ENCODE measurements at places on chromosomes 2 and 18. TPM values are rescaled to one million over a fixed set of nuclear protein-coding genes. Genes with fewer than 3 reads are reported as not detected.

GRCh38 chr2:141323571-141323970 lies 807.2 kb downstream of the LRP1B start:
- no peaks in the 10 kb centered on the region for H3K4me1 ChIP-seq
- no peak overlapping the region for H3K27ac ChIP-seq
- no peak overlapping the region for H3K4me3 ChIP-seq
- DNase-seq: no peak
- H3K36me3 ChIP-seq: no peaks in the 10 kb centered on the region
- H3K27me3 ChIP-seq: no peaks in the 10 kb centered on the region

DNA sequence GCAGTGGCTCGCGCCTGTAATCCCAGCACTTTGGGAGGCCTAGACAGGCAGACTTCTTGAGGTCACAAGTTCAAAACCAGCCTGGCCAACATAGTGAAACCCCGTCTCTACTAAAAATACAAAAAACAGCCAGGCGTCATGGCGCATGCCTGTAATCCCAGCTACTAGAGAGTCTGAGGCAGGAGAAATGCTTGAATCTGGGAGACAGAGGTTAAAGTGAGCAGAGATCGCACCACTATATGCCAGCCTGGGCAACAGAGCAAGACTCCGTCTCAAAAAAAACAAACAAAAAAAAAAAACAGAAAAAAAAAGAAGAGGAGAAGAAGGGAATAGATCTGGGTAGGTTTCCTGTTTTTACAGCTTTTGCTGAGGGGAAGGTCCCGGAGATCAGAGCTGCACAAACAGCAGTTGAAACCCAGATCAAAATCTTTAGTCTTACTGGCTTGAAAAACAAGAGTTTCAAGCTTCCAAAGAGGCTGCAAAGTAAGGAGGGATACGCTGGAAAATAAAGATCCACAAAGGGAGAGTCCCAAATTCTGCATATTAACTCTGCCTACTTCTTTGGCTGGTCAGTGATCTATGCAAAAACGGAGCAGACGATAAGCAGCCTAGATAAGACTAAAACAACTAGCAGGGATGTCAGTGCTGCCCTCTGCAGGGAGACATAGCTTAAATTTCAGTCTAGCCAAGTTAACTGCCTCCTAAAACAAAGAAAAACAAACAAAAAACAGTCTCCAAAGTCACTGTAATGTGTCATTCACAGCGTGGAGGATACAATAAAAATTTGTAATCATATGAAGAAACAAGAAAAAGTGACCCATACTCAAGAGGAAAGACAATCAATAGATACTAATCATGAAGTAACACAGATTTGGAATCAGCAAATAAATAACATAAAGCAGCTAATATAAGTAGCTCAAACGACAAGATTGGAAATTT lies 74.1 kb downstream of the TLK1 start:
- H3K36me3 ChIP-seq: no peaks in the 10 kb centered on the region
- no peaks in the 10 kb centered on the region for H3K27me3 ChIP-seq
- peak overlapping the region; percentile 44 for H3K4me3 ChIP-seq
- DNase-seq: peak; percentile 43

GRCh38 chr2:26605195-26605998 lies 35.8 kb downstream of the CIB4 start:
- peaks cover 7% of the 10 kb centered on the region for H3K4me1 ChIP-seq
- no peaks in the 10 kb centered on the region for H3K27me3 ChIP-seq
- H3K27ac ChIP-seq: no peak overlapping the region
- no peak overlapping the region for H3K4me3 ChIP-seq
- H3K36me3 ChIP-seq: no peaks in the 10 kb centered on the region

- no peak for DNase-seq
- peaks cover 6% of the 10 kb centered on the region for H3K4me1 ChIP-seq
- no peaks in the 10 kb centered on the region for H3K36me3 ChIP-seq
- no peak overlapping the region for H3K4me3 ChIP-seq
- H3K27ac ChIP-seq: no peak overlapping the region
Measured at GRCh38 chr2:231228974-231229529, 30.6 kb downstream of the ARMC9 start.

DNA sequence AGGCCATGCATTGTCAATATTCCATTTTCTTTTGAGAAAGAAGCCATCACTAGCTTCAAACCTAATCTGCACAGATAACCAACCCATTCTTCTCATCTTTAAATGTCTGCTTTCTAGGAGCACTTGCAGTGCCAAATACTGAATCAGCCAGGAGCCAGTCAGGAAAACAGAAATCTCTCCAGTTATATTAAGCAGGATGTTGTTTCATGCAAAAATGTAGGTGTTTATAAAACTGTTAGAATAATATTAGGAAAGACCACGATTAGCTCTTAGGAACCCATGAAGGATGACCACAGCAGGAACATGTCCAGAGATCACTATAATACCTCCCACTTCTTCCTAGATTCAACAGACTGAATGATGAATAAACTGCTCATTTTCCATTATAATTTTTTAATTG lies 86.0 kb downstream of the TTC32 start:
- H3K27me3 ChIP-seq: no peaks in the 10 kb centered on the region
- H3K27ac ChIP-seq: no peak overlapping the region
- no peaks in the 10 kb centered on the region for H3K4me1 ChIP-seq
- no peak for DNase-seq
- no peaks in the 10 kb centered on the region for H3K36me3 ChIP-seq

- no peak overlapping the region for H3K4me3 ChIP-seq
- H3K4me1 ChIP-seq: no peaks in the 10 kb centered on the region
- no peaks in the 10 kb centered on the region for H3K36me3 ChIP-seq
- no peak for DNase-seq
- no peak overlapping the region for H3K27ac ChIP-seq
- H3K27me3 ChIP-seq: no peaks in the 10 kb centered on the region
Measured at GRCh38 chr2:67671464-67672450, 274.6 kb downstream of the ETAA1 start.

DNA sequence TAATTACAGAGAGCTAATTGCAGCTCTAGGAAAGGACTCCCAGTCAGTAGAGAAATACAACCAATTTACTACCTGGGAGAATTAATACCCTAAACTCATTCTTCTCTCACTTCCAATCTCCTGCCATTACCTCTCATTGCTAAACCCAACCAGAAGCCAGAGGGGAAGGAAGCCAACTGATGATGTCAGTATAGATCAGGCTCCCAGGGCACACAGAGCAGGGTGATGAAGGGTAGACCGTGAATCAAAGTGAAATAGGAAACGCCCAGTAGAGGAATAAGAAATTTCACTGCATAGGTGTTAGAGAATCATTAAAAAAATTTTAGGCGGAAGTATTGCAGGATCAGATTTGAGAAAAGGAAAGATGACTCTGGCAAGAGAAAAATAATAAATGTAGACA lies 456.8 kb upstream of the NXPH2 start:
- H3K27ac ChIP-seq: no peak overlapping the region
- H3K4me3 ChIP-seq: no peak overlapping the region
- no peak for DNase-seq
- no peaks in the 10 kb centered on the region for H3K4me1 ChIP-seq
- no peaks in the 10 kb centered on the region for H3K27me3 ChIP-seq

GRCh38 chr2:1806254-1806653 lies 61.9 kb upstream of the PXDN start:
- no peak overlapping the region for H3K27ac ChIP-seq
- H3K36me3 ChIP-seq: no peaks in the 10 kb centered on the region
- no peak for DNase-seq

GRCh38 chr2:230955163-230955737 lies 30.2 kb upstream of the GPR55 start:
- H3K27ac ChIP-seq: no peak overlapping the region
- no peak overlapping the region for H3K4me3 ChIP-seq
- DNase-seq: no peak
- H3K4me1 ChIP-seq: no peaks in the 10 kb centered on the region

GRCh38 chr2:18855027-18855426 lies 265.7 kb upstream of the NT5C1B start:
- no peaks in the 10 kb centered on the region for H3K4me1 ChIP-seq
- no peak overlapping the region for H3K27ac ChIP-seq
- no peak for DNase-seq
- no peaks in the 10 kb centered on the region for H3K27me3 ChIP-seq

DNA sequence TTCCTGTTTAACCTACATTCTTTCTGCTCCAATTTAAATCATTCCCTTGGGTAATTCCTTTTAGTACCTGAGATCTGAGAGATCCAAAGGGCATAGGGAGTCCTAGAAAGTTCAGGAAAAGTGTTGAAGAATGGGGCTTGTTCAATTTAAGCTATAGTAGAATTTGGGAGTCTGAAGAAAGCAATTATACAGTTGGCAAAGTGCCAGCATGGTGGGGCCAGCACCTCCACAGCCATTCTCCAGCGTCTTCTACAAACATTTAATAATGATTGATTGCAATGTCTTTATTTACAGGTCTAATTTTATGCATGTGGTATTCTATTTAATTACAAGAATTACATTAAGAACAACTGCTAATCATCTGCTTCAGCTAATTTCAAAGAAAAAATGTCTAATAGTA lies 957.7 kb upstream of the GYPC start:
- H3K4me1 ChIP-seq: no peaks in the 10 kb centered on the region
- H3K4me3 ChIP-seq: no peak overlapping the region
- H3K27ac ChIP-seq: no peak overlapping the region

DNA sequence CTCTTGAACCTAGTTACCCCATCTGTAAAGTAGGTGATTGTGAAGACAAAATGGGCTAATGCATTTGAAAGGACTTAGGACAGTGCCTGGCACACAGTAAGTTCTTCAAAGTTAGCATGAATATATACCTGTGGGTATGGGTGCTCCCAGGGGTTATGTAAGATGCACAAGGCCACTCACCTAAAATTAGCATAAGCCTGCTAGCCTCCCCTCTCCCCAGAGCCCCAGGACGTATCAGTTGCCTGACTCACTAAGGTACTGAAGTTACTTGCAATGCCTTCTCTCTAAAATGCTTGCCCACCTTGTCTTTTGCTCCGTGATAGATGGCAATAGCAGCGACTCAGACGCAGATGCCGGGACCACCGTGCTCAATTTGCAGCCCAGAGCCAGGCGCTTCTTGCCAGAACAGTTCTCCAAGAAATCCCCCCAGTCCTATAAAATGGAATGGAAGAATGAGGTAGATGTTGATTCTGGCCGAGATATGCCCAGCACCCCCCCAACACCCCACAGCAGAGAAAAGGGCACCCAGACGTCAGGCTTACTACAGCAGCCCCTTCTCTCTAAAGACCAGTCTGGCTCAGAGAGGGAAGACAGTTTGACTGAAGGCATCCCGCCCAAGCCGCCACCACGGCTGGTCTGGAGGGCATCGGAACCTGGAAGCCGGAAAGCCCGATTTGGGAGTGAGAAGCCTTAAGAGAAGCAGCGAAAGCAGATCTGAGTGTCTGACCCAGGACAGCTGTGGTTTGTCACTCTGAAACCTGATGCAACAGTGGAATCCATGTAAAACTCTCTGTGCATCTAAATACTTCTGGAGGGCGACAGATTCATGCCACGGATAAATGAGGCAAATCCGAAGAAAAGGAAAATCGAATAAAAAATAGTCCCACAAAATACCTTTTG lies 53.8 kb upstream of the TMEM182 start:
- H3K27ac ChIP-seq: no peak overlapping the region
- no peaks in the 10 kb centered on the region for H3K4me1 ChIP-seq
- peak; percentile 83 for DNase-seq
- no peak overlapping the region for H3K4me3 ChIP-seq
- H3K27me3 ChIP-seq: no peaks in the 10 kb centered on the region
- H3K36me3 ChIP-seq: no peaks in the 10 kb centered on the region

GRCh38 chr18:79869591-79870300 lies 72.0 kb downstream of the KCNG2 start:
- H3K36me3 ChIP-seq: no peaks in the 10 kb centered on the region
- H3K27me3 ChIP-seq: no peaks in the 10 kb centered on the region
- no peak for DNase-seq
- no peaks in the 10 kb centered on the region for H3K4me1 ChIP-seq

- no peak overlapping the region for H3K4me3 ChIP-seq
- no peaks in the 10 kb centered on the region for H3K36me3 ChIP-seq
- no peaks in the 10 kb centered on the region for H3K4me1 ChIP-seq
- no peak overlapping the region for H3K27ac ChIP-seq
- no peaks in the 10 kb centered on the region for H3K27me3 ChIP-seq
- no peak for DNase-seq
Measured at GRCh38 chr2:8627692-8628085, 54.2 kb upstream of the ID2 start.

DNA sequence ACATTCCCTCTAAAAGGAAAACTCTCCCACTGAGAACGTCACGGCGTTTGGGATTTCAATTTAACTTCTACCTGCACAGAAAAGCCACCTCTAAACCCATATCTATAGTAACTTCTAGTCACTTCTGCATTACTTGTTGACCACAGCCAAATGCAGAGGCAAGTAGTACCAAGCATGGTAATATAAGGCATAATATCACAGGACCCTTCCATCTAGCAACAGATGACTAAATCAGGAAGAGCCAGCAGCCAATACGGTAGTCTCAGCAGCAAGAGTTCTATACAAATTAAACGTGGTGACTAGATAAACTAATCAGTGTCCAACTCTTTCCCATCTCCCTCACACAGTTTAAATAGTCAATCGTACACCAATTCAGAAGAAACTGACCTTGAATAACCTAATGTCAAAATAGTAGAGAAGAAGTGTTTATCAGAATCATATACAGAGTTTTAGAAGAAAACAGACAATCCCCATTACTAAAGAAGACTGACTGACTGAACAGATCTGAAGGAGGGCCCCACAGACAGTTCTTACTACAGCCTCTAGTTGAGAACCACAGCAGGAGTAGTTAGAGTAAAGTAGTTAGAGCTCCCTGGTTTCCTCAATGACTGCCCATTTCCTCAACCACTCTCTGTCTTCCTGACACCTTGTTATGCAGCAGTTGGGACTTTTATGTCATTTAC lies 30.0 kb downstream of the MEMO1 start:
- no peaks in the 10 kb centered on the region for H3K4me1 ChIP-seq
- DNase-seq: no peak
- H3K27me3 ChIP-seq: no peaks in the 10 kb centered on the region
- no peak overlapping the region for H3K27ac ChIP-seq
- no peak overlapping the region for H3K4me3 ChIP-seq

DNA sequence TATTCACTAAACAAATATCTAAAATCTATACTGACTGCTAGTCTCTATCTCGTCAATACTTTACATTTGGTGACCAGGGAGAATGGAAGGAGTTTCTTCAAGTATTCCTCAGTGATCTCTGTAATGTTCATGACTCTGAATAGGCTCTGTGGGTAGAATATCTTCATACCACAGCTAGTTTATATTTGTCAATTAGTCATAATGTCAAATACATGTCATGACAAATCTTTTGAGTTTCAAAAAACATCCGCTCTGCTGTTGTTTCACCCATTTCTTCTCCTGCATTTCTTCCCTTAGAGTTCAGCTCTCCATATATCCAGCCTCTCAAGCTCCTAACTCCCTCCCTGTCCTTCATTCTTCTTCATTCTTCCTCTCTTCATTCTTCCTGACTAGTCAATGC lies 206.5 kb upstream of the FANCL start:
- H3K4me1 ChIP-seq: no peaks in the 10 kb centered on the region
- no peaks in the 10 kb centered on the region for H3K27me3 ChIP-seq
- no peak overlapping the region for H3K27ac ChIP-seq
- no peak overlapping the region for H3K4me3 ChIP-seq
- H3K36me3 ChIP-seq: no peaks in the 10 kb centered on the region

- DNase-seq: no peak
- H3K36me3 ChIP-seq: no peaks in the 10 kb centered on the region
- no peaks in the 10 kb centered on the region for H3K27me3 ChIP-seq
- peaks cover 3% of the 10 kb centered on the region for H3K4me1 ChIP-seq
- no peak overlapping the region for H3K27ac ChIP-seq
- no peak overlapping the region for H3K4me3 ChIP-seq
Measured at GRCh38 chr2:119674711-119675500, 4.1 kb upstream of the TMEM177 start.

CHPF gene
- total RNA-seq: 59.5 TPM

CHST10 gene
- total RNA-seq: 7.1 TPM

ATOH8 gene
- 11.2 TPM for total RNA-seq

IL36RN gene
- not detected for total RNA-seq

GPR75 gene
- 2.4 TPM for total RNA-seq

CYP27C1 gene
- 0.35 TPM for total RNA-seq

CD302 gene
- total RNA-seq: 33.2 TPM

TSGA10 gene
- 16.1 TPM for total RNA-seq

NOSTRIN gene
- 50.2 TPM for total RNA-seq

AQP12B gene
- not detected for total RNA-seq
